NCI-H526 treated with DMSO at 0.1 percent for 48 hours (cell line): ENCODE measurements at places on chromosomes 2 and 18.
A peak's percentile ranks its signal among the peaks of the same experiment; 100 is the strongest.

- DNase-seq: no peak
These were observed 53.8 kb downstream of the SMAD7 start for GRCh38 chr18:48896875-48897511.

DNA sequence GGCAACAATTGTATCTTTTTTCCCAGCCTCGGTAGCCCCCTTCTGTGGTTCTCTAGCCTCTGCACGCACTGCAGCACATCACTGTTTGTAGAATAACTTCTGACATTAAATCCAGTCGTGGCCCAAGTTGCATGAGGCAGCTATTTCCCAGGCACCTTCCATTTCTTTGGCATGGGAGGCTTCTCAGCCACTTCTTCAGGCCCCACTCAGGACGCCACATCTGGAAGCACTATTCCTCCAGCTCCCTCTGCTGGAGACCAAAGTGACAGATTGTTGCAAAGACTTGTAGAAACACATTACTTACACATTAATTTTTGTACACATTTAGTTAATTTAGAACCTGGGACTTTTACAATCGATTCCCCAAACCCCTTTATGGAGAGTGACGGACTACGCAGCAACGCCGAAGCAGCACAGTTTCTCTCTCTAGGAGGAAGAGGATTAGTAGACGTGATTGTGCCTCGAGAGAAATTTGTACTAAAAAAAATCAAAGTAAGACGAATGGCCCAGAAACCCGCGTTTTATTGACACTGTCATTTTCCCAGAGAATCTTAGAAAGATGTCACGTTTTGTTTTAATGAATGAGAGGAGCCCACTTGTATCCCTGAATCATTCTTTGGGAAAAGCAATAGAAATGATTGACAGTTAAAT lies 57.8 kb upstream of the RGPD5 start:
- peak; percentile 23 for DNase-seq

DNA sequence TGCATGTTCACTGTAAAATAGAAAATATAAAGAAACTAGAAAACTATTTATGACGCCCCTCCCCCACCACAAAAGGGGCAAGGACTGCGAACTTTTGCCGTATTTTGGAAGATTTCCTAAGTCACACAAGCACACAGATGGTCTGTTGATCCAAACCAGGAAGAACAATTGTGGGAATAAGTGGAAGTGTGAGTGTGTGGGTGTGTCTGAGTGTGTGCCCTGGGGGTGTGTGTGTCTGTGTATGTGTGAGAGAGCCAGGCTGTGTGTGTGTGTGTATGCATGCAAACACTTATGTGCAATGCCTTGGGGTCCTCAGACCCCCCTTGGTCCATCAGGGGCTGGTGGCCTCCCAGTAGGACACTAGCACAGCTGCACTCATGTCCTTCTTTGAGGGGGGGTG lies 43.1 kb downstream of the HPCAL1 start:
- DNase-seq: no peak

GRCh38 chr2:48677450-48677849 lies 59.8 kb downstream of the GTF2A1L start:
- no peak for DNase-seq

- no peak for DNase-seq
These were observed 76.9 kb downstream of the MYO1B start for GRCh38 chr2:191321861-191322662.

GRCh38 chr2:99598441-99598840 lies 108.6 kb upstream of the REV1 start:
- no peak for DNase-seq

DNA sequence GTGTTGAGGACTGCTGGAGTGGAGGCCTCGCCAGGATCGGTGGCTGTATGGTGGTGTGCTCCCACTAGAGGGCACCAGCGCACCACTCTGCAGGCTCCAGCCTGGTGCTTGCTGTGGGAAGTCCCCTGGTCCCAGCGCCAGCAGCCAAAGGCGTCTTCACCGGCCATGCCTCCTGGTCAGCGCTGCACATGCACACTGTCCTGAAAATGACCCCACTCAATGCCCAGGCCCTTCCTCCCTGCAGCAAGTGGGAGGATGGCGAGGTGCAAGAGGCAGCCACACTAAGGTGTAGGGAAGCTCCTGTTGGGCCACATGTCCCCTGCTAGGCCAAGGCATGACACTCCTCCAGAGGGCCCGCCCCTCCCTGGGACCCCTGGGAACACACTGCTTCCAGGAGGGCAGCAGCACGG lies 136.5 kb downstream of the CTIF start:
- DNase-seq: peak; percentile 20

DNA sequence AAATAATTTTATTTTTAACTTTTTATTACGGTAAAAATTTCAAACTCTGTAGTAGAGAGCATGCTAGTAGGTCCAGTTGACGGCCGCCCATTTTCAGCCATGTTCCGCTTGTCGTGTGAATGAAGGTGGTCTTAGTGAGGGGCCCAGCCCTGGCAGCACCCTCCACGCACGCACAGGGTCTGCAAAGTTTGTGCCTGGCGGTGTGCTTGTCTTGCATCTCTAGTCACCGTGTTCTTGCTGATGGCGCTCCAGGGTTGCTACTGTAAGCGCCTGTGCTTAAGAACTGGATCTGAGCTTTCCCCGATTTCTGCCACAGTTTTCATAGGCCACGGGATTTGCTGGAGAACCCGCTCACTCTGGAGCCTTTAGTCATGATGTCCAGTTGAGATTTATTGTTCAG lies 28.9 kb downstream of the LDLRAD4 start:
- no peak for DNase-seq

DNA sequence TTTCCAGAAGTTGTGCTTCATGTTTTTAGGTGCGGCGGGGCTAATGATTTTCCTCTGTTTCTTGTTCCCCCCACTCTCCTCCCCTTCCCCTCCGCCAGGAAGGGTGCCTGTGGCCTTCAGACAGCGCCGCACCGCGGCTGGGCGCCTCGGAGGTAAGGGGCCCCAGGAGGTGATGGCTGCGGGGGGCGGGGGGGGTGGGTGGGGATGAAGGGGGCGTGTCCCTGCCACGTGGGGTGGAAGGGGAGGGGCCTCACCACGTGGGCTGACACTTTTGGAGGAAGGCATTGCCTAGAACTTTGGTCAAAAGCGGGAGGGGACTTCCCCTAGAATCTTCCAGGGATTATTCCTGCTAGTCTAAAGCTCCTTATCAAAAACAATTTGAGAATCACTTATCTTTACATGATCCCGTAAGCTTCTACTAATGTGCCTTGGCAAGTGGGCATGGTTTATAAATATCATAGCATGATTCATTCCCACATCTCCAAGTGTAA lies 83.1 kb downstream of the FAM210A start:
- no peak for DNase-seq

GRCh38 chr2:195410074-195410671 lies 246.9 kb upstream of the SLC39A10 start:
- DNase-seq: no peak

DNA sequence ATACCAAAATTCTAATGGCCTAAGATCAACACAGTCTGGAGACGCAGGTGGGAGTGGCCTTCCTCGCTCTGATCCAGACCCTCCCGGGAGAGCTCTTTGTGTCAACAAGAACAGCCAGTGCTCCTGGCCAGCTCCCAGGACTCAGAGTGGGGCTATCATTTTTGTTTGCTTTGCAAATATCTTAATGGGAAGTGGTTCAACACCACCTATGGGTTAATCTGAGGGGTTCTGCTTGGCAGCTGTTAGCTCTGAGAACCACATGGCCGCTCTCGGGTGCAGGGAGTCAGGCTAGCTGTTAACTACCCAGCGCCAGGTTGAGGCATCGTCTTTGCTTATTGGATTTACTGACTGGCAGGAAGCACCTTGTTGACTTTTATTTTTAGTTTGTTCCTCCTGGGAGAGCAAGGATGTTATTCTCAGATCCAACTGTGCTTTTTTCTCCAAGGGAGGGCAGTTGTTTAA lies 184.8 kb upstream of the SP5 start:
- peak; percentile 96 for DNase-seq

DNA sequence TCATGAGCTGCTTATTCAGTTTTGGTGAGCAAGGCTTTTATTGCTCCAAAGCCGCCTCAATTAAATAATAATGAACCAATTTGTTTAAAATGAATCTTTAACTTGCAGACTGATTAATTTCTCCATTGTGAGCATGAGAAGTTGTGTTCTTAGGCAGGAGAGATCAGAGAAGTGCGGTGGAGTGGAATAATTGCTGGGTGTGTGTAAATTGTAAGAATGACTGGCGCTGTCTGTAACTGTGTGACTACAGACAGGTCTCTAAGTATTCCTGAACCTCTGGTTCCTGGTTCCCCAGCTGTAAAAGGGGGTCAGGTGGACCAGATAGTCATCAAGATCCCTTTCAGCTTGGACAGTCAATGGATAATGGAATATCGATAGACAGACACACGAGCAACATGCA lies 98.0 kb upstream of the EFEMP1 start:
- DNase-seq: no peak

DNA sequence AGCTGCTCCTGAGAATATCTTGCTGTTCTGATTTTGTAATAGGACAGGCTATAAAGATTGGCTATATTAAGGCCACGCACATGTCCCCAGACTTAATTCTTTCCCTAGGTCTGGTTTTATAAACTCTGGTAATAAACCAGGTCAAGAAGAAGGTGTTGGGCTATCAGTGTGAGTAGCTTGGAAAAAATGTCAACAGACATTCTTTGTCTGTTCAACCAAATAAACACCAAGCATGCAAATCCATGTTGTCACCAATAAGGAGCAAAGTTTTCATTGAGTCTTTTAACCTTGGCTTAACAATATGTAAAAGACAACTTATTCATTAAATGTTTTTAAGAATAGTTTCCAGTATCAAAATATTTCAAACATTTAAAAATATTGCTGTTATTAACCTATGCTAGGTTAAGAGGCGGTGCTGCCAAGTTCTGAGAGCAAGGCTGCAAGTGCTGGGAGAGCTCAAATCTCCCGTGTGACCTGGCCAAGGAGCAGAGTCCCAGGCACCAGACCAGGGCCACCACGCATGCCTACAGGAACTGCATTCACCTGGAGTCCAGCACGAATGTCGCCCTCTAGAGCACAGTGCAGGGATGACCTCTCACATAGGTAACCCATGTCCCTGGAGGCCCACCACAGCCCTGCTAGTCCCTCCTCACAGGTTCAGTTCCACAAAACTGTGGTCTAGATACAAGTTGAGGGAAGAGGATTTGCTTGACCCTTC lies 120.5 kb upstream of the POU3F3 start:
- DNase-seq: no peak

DNA sequence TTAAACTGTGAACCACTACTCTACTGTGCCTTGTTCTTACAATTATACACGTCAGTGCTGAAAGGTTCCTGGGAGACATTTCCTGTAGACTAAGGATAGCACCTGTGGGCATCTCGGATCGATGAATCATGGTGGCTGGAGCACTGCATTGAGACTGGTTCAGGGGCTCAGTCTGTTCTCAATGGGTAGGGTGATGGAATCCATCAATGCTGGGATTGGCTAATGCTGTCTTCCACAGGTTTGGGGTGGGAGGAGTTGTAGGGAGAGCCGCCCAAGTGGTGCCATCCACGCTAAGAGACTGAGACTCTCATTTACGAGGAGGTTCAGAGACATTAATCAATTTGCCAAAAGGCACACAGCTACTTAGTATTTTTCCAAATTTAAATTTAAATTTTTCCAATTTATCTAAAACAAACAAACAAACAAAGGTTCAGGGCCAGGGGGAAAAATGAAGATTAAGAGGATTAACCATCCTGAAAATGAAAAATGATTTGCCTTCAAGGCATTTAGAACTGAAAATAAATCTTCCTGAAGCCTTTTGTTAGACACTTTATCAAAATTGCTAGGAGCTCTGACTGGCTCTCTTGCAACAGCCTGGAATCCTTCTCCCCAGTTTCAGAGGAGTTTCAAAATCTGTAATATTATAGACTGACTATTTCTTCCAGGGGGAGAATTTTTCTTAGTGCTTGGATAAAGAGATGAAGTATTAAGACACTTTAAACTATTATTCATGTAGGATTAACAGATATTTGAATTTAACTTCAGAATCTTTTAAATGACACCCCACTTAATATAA lies 359.2 kb downstream of the TGIF1 start:
- DNase-seq: no peak

- no peak for DNase-seq
These were observed 226.8 kb upstream of the CHST9 start for GRCh38 chr18:27411911-27412310.

DNA sequence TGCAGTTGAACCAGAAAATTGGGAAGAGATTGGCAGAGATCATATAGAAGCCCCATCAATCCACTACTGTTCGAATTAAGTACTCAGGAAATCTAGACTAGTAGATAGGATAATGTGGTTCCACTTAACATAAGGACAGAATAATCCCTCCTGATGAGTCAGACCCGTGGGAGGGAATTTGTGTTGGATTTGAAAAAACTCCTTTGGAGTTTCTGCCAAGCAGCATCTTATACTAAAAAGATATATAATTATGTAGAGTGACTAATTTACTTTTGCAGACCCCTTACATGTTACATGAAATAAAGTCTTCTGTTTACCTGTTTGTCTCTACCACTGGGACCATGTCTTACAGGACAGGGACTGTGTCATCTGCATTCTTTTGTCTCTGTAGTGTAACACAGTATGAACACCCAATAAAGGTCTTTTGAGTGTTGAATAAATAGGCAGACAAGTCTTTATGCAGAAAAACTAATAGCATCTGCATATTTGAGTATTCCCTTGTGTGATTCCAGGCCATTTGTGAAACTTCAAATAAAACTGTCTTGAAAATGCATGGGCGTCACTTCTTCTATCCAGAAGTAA lies 122.6 kb upstream of the DNAJC10 start:
- DNase-seq: no peak

DNA sequence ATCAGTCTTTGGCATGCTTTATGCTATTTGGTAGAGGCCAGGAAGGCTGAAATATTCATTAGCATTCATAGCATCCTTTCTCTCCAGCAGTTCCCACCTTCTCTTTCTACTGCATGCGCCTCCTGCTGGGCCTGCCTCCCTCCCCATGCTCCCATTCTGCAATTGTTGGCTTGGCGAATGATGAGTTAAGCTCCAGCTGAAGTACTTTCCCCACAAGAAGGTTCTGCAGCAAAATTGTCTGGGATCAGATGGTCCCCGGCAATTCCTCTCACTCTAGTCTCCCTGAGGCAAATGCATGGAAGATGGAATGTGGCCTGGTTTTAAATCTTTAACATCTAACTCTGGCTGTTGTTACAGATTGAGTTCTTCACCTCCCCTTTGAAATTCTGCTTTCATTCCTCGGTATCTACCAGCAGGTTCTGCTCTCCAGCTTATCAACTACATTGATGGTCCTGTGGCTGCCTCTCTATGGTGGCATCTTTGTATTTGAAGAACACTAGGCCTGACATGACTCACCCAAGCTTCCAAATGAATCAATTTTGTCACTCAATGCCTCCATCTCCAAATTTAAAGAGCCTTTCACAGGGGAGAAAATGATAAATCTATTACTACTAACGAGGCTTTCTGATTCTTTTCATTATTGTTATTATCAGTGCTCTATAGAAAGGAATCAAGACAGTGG lies 55.9 kb downstream of the KCTD18 start:
- DNase-seq: no peak

GRCh38 chr18:58787536-58788149 lies 77.0 kb upstream of the ZNF532 start:
- DNase-seq: no peak

DNA sequence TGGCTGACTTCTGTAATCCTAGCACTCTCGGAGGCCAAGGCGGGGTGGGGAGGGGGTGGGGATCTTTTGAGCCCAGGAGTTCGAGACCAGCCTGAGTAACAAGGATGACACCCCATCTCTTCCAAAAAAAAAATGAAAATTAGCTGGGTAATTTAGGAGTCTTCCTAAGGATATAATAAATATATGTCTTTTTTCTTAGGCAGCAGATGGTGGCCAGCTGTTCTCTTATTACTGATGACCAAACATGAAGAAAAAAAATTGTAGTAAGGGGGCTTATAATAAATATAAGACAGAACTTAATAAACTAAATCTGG lies 4.2 kb upstream of the IMPA2 start:
- DNase-seq: no peak
